ENCODE measurements at places on chromosomes 2 and 18. TPM values are rescaled to one million over a fixed set of nuclear protein-coding genes. Genes with fewer than 3 reads are reported as not detected.

The CERKL gene
- not detected for total RNA-seq

The RAX gene
- total RNA-seq, result not detected

The FAM110C gene
- 28.9 TPM for total RNA-seq

The GPR45 gene
- not detected for total RNA-seq

The GPR39 gene
- total RNA-seq, result 20.6 TPM

The PXDN gene
- total RNA-seq, result 52.4 TPM

DNA sequence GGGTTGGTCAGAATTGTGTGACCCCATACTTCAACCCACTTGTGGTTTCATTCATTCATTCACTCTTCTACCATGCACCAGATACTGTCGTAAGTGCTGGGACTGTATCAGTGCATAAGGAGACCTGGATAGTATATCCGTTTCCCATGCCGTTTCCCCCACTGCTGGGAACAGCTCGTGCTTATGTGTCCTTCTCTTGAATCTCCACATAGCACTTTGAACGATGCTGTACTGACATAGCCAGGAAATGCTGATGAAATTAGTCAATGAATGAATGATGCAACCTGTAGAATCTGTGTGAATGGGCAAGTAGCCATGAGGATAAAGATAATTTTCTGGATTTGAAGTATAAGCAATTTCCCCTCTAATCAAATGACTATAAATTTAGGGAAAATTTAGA lies 276.1 kb downstream of the BCL2 start:
- DNase-seq, result no peak

- DNase-seq, result peak; percentile 57
These were observed 142.8 kb downstream of the NDUFA10 start for GRCh38 chr2:239882331-239882732.

DNA sequence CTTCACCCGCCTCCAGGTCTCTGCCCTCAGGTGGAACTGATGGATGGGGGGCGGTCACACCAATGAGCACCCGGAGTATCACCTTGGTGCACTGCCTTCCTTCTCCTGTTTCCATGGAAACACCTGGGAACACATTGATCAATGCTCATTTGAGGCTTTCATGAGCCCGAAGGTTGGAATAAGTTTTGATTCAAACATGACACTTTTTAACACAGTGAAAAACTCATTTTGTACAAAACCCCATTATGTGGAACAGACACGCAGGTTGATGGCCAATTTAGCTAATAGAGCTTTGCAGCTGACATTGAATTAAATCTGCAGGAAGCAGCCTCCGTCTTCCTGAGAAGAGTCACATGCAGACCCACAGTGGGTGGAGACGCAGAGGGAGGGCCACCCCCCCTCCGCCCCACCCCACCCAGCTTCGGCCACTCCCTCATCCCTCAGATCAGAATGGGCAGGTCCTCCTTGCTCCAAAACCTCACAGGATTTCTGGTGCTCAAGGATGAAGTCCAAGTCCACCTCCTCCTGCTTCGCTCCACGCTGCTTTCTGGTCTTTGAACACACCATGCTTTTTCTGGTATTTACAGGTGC lies 96.0 kb upstream of the MYCN start:
- no peak for DNase-seq

DNA sequence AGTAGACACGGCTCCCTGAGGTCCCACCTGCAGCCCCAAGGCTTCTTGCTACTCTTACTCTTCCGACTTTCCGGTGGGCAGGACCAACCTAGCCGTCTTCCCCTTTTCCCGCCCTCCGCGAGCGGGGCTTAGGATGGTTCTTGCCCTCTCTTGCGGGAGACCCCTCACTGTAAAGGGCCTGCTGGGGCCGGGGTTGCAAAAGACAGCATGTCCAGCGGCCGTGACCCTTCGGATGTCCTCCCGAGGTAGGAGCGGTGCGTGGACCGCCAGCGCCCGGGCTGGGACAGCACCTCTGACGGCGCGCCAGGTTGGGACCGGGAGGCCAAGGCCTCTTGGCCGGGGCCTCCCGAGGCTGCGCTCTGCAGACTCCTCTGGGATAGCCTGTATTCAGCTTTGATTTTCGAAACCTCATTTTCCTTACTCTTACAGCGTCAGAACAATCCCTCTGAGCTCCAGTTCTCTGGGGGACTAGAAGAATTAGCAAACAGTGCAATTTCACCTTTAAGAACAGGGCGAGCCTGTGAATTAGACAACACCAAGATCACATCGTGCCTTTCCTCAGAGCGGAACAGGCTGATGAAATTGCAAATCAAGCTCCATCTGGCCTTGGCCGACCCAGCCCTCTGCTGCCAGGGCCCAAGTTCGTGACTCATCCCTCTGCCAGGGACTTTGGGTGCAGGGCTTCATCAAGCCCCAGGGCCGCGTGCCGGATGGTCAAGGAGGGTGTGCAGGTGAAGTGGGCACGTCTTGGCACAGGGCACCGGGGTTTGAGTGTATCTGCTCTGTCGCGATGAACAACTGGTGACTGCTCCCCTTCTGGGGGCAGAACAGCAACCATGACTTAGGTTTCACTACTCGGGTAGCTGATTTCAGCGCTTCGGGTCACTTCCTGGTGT lies 777 bp downstream of the MOCOS start:
- no peak for DNase-seq

DNA sequence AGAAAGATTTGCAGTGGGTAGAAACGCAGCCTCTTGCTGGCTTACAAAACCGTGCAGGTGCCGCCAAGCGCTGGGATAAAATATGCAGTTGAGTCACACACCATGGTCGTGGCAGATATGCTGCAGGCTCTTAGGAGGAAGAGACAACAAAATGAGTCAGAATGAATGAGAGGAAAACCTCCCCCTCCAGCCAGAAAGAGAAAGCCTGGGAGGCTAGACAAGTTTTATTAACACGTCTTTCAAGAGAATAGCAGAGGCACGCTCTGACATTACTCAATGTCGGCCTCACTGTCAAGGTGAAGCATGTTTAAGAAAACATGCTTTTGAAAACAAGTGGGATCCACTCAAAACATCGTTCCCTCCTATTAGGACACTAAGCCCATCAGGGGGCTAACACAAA lies 37.1 kb upstream of the ZCCHC2 start:
- DNase-seq, result no peak

DNA sequence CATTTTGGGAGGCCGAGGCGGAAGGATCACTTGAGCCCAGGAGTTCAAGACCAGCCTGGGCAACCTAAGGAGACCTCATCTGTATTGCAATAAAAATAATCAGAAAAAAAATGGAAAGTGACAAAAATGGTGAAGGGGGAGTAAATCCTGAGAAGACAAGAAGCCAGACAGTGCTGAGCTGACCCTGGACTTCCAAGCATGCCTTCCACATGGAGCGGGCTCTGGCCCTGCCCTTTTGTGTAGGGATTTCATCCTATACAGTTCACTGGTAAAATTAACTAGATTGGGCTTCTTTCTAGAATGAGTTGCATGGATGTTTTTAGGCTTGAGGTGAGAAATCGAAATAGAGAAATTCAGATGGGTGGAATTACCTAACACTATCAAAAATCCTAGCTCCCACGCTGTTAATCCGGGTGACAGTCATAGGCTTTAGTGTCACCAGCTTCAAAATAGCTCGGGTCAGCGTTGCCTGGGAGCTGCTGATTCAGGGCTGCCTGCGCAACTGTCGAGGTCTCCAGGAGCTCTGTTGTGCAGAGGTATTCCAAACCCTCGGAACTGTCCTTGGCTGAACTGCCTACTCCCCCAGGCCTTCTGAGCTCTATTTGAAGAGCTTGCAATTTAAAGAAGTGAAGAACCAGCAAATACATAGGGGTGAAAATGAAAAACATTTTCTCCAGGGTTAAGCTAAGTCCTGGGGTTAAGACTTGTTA lies 21.5 kb upstream of the ZNF532 start:
- no peak for DNase-seq

- DNase-seq, result no peak
These were observed 16.7 kb upstream of the LAPTM4A start for GRCh38 chr2:20067992-20068584.

GRCh38 chr18:33630476-33630875 lies 52.5 kb downstream of the ASXL3 start:
- no peak for DNase-seq

- DNase-seq, result no peak
These were observed 314.8 kb upstream of the ACVR2A start for GRCh38 chr2:147530033-147530432.

DNA sequence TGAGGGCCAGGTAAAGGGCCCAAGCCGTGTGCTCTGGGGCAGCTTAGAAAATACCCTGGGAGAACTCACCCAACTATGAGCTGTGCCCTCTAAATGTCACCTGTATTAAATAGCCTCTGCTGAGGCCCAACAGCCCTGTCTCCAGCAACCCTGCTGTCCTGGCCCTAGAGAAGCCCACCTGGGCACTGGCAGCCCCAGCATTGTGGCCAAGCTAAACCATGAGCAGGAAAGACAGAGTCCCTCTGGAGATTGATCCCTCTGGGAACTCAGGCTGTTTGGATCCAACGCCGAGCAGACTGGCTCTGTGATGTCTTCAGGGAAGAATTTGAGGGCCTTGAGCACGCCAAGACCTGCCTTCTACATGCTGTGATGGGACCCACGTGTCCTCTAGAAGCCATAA lies 126.5 kb downstream of the TTC32 start:
- no peak for DNase-seq

DNA sequence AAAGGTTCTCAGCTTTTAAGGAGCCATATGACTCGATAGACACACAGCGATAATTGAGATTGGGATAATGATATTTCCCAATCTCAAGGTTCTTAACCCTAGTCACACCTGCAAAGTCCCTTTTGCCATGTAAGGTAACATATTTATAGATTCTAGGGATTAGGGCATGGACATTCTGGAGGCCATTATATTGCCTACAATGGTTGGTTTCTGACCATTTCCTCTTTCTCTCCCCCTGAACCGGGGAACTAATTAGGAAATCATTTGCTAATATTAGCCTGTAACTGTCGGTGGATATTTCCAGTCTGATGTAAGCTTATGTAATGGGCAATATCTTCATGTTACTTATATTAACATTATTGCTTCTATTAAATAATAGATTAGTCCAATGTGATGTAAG lies 40.8 kb upstream of the ARHGAP15 start:
- DNase-seq, result no peak

- no peak for DNase-seq
These were observed at the start of gene KLHL30 for GRCh38 chr2:238138331-238139195. KLHL30 (plus strand) TSS chr2:238138668; CDS start chr2:238140755, 2,087 bp downstream.

DNA sequence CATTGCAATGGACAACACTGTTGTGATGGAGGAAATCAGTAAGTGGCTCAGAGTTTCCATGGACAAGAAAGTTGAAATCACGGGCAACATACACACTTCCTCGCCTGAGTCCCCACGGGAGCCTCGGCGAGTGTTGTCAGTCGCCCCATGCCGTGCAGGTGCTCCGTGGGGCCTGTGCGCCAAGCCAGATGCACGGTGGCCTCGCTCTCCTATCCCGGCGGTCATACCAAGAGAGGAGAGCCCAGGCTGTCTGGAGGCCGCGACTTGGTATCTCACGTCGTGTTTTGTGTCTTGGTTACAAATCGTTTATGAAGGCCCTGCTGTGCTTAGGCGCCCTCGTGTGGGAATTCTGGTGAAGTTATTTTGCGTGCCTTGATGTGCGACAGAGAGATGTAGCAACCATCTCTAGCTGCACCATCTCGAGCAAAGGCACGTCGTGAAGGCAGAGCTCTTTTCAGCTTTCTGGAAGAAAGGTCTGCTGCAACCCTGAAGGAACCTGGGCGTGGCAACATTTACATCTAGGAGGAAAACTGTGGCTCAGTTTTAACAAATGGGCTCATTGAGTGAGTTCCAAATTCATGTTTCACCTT lies 21.8 kb downstream of the ATG4B start:
- peak; percentile 80 for DNase-seq

- peak; percentile 2 for DNase-seq
These were observed 14.8 kb upstream of the BIN1 start for GRCh38 chr2:127121776-127122176.

DNA sequence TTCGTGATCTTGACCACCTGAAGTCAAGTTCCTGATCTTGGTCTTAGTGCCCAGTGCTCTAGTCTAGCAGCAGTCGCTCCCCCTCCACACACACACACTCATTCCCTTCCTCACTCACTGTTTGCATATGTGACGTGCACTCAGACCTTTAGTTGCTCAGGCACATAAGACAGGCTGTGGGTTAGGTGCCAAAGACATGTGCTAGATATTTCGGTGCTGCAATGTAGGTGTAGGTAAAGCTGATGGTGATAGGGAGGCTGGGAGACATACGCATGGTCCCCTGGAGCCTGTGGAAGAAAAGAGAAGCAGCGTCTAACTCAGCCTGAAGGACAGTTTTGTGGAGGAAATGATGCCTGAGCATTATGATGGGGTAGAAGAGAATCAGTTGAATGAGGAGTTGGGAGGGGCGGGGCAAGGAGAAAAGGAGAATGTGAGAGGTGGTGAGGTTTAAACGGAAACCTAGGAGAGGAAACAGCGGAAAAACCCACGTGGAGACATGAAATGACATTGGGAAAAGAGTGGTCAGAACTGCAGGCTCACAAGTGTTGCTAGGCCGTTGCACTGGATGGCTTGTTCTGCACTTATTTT lies 3.8 kb downstream of the TTC39C start:
- no peak for DNase-seq

- DNase-seq, result no peak
These were observed 112.0 kb upstream of the NDUFV2 start for GRCh38 chr18:8990276-8991031.

DNA sequence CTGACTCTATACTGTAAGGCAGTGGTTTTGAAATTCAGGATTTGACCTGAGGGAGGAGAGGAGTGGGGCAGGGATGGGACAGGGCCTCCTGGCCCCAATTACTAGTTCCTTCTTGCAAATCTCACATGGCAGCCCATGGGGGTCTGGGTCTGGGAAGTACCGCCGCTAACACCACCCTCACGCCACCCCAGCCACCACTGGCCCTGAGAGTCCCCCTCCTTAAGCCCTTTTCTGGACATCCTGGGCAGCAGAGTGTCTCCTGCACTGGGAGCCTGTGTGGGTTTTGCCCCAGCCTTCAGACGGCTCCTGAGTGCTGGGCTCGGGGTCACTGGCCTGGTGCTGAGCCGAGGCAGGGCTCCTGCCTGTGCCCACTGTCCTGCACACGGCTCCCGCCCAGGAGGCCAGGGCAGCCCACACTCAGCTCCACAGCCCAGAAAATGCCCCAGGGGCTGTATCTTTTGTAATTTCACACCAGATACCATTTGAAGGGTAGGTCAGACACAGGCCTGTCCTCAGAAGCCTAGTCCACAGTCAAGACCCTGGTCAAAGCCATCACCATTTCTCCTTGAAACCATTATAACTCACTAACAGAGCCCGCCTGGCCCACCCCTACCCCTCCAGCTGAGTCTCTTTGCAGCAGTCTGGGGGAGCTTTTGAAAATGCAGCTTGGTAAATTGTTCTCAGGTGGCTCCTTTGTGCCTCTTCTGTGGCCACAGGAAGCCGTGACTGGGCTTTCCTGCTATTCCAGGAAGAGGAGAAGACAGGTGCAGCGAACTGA lies 55.1 kb downstream of the CYP27C1 start:
- DNase-seq, result no peak

GRCh38 chr18:45651275-45651674 lies 36.0 kb downstream of the SLC14A2 start:
- DNase-seq, result no peak

- DNase-seq, result no peak
These were observed 219.6 kb downstream of the PDE1A start for GRCh38 chr2:182207049-182207746.

Measured in mucosa of descending colon (tissue), 3 donors.